Panc1 (cell line): ENCODE measurements at places on chromosomes 6 and 20. TPM values are rescaled to one million over a fixed set of nuclear protein-coding genes. Genes with fewer than 3 reads are reported as not detected.

- peak overlapping the region; percentile 51 for H3K27ac ChIP-seq
- no peaks in the 10 kb centered on the region for H3K27me3 ChIP-seq
- H3K36me3 ChIP-seq, result no peaks in the 10 kb centered on the region
- H3K4me3 ChIP-seq, result no peak overlapping the region
- H3K4me1 ChIP-seq, result peaks cover 22% of the 10 kb centered on the region
Measured at GRCh38 chr6:44010411-44011349, 116.6 kb downstream of the MRPL14 start.

DNA sequence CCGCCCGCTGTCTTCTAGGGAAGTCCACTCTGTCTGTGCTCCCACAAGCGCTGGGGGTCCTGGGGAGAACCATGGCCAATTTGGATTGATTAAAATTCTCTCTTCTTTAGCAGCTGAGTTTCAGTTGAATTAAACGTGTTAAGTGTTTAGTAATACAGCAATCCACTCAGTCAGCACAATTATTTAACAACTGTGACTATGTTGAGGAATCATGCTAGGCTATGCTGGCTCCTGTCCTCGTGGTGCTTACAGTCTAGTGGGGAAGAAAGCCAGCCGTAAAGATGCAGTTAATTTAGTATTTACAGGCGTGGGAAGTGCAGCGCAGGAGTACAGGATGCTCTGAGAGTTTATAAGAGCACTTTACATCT is 88.9 kb upstream of the FOXP4 start:
- no peak for DNase-seq
- H3K27me3 ChIP-seq, result no peaks in the 10 kb centered on the region; the same call in 1 of the 2 replicates
- H3K4me1 ChIP-seq, result no peaks in the 10 kb centered on the region
- H3K4me3 ChIP-seq, result no peak overlapping the region
- H3K36me3 ChIP-seq, result no peaks in the 10 kb centered on the region

DNA sequence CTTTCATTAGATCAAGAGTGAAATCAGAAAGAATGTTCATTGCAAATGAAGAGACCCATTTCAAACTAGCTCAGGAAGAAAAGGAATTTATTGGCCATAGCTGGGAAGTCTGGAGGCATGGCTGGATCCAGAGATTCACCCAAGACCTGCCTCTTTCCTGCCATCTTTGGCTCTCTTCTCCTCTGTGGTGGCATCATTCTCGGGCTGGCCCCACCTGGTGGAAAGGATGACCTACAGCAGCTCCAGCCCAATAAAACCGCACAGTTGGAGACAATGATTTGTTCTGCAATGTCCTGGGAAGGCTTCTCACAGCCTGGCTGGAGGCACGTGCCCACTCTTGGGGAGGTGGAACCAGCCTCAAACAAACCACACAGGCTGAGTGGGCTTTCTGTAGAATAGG is 18.1 kb upstream of the FERMT1 start:
- DNase-seq, result no peak
- no peak overlapping the region for H3K4me3 ChIP-seq
- no peak overlapping the region for H3K27ac ChIP-seq
- no peaks in the 10 kb centered on the region for H3K4me1 ChIP-seq

GRCh38 chr6:92684386-92684785 is 735.0 kb downstream of the EPHA7 start:
- no peaks in the 10 kb centered on the region for H3K4me1 ChIP-seq
- DNase-seq, result no peak
- no peak overlapping the region for H3K27ac ChIP-seq
- no peaks in the 10 kb centered on the region for H3K36me3 ChIP-seq
- no peaks in the 10 kb centered on the region for H3K27me3 ChIP-seq

GRCh38 chr6:2186516-2186915 is 58.9 kb downstream of the GMDS start:
- H3K36me3 ChIP-seq, result no peaks in the 10 kb centered on the region
- no peaks in the 10 kb centered on the region for H3K27me3 ChIP-seq
- H3K27ac ChIP-seq, result no peak overlapping the region
- no peaks in the 10 kb centered on the region for H3K4me1 ChIP-seq
- H3K4me3 ChIP-seq, result no peak overlapping the region
- no peak for DNase-seq

DNA sequence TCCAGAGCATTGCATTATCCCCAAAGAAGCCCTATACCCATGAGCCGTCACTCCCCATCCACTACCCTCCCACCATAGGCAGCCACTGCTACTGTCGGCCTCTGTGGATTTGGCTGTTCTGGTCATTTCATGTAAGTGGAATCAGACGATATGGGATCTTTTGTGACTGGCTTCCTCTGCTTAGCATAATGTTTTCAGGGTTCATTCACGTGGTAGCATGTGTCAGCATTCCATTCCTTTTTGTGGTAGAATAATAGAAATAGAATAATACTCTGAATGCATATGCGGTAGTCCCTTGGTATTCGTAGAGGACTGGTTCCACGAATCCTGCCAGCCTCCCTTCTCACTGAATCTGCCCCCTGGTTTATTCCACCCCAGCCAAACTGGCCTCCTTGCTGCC is 402.6 kb upstream of the SULF2 start:
- H3K4me1 ChIP-seq, result no peaks in the 10 kb centered on the region
- DNase-seq, result no peak
- H3K27ac ChIP-seq, result no peak overlapping the region
- H3K27me3 ChIP-seq, result no peaks in the 10 kb centered on the region
- H3K4me3 ChIP-seq, result no peak overlapping the region
- no peaks in the 10 kb centered on the region for H3K36me3 ChIP-seq

DNA sequence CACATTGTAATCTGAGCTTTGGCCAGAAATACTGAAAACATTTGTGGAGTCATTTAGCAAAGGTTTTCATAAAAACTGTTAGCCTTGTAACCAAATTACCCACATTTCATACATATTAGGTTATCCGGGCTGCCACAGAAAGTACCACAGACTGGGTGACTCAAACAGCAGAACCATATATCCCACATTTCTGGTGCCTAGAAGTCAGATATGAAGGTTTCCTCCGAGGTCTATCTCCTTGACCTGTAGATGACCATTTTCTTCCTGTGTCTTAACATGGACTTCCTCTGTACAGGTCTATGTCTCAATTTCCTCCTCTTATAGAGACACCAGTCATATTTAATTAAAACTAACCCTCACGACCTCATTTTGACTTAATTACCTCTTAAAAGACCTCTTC is 49.5 kb upstream of the SMIM28 start:
- H3K27me3 ChIP-seq, result no peaks in the 10 kb centered on the region
- no peaks in the 10 kb centered on the region for H3K36me3 ChIP-seq
- H3K4me3 ChIP-seq, result no peak overlapping the region
- DNase-seq, result no peak

GRCh38 chr20:63442100-63442493 is 30.4 kb downstream of the KCNQ2 start:
- no peak overlapping the region for H3K4me3 ChIP-seq
- H3K36me3 ChIP-seq, result no peaks in the 10 kb centered on the region
- no peaks in the 10 kb centered on the region for H3K27me3 ChIP-seq
- no peak for DNase-seq

- H3K4me3 ChIP-seq, result no peak overlapping the region
- no peaks in the 10 kb centered on the region for H3K4me1 ChIP-seq
- H3K27ac ChIP-seq, result no peak overlapping the region
Measured at GRCh38 chr6:37607944-37608343, 89.7 kb downstream of the MDGA1 start.

DNA sequence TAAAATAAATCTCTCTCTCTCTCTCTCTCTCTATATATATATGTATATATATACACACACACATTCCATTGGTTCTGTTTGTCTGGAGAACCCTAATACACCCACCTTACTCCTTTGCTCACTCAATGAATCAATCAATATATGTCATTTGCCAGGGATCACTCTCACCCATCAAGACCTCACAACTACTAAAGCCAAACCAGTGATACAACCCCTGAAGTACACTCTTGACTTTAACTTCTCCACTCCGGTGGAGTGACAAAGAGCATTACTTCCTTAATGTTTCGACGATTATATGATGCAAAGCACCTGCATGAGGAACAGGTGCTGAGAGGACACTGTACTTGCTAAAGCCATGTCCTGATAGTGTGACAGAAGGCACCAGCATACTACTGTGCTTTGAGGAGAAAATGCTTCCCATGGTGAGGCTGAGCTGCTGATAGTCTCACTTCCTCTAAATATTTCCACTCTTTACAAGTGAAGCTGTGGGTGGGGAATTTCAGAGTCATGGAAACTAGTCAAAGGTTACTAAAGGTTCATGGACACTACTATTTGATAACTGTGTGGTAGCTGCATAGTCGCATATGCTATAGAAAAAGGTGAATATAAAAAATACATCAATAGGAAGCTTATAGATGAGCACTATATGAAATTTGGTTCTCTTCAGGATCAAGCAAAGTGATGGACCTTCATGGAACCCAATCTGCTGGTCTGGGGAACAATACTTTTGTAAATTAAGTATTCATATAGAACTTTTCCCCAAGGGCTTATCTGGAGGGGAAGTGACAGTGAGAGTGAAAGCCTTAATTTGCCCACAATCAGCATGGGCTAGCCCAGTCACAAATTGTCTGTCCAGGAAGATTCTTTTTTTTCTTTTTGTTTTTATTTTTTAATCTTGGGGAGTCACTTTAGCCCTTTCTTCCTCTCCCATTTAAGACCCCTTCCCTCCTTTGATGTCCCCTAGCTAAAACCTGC is 141.9 kb upstream of the NEDD9 start:
- no peak overlapping the region for H3K27ac ChIP-seq
- DNase-seq, result no peak
- no peaks in the 10 kb centered on the region for H3K4me1 ChIP-seq
- H3K27me3 ChIP-seq, result no peaks in the 10 kb centered on the region
- H3K36me3 ChIP-seq, result no peaks in the 10 kb centered on the region

DNA sequence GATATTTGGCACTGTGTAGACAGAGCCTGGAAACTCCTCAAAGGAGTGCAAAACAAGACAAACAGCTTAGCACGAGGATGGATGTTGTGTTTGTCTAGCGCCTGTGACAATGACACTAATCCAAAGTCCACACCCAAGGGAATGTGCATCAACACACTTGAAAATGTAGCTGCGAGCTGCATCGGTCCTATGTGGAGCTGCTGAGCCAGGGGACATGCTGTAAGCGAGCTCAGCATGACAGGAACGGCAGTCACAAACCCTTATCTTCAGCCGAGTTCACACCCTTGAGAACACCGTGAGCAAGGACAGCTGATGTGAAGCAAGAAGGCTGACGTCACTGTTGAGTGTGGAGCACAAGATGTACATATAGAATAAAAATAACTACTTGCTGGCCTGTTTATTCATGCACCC is 684.3 kb downstream of the QKI start:
- no peak overlapping the region for H3K27ac ChIP-seq
- DNase-seq, result no peak
- H3K4me1 ChIP-seq, result no peaks in the 10 kb centered on the region
- no peaks in the 10 kb centered on the region for H3K36me3 ChIP-seq
- no peak overlapping the region for H3K4me3 ChIP-seq
- H3K27me3 ChIP-seq, result no peaks in the 10 kb centered on the region

- peak overlapping the region; percentile 97 for H3K27ac ChIP-seq
- H3K4me3 ChIP-seq, result peak overlapping the region; percentile 80
- H3K4me1 ChIP-seq, result peaks cover 37% of the 10 kb centered on the region
Measured at GRCh38 chr6:106511288-106512047, 117.8 kb downstream of the RTN4IP1 start.

DNA sequence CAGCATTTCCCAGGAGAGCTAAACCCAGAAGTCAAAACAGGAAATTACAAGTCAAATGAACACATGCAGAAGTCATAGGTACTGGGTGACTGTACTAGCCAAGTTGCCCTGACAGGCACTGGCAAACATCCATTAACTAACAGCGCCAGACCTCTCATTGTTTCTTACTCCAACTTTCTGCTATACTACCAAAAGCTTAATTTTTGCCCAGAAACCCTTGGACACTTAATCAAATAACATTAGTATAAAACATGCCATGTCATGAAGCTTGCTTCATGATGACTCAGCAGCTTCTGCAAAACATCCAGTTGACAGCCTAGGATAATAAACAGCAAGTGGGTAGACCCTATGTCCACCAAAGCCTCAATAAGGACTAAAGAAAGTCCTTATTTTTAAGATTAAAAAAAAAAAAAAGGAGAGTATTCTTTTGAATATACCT is 3.5 kb downstream of the NUP153 start:
- H3K4me3 ChIP-seq, result peak overlapping the region; percentile 88
- peaks cover 28% of the 10 kb centered on the region for H3K4me1 ChIP-seq
- DNase-seq, result no peak
- peak overlapping the region; percentile 82 for H3K27ac ChIP-seq

DNA sequence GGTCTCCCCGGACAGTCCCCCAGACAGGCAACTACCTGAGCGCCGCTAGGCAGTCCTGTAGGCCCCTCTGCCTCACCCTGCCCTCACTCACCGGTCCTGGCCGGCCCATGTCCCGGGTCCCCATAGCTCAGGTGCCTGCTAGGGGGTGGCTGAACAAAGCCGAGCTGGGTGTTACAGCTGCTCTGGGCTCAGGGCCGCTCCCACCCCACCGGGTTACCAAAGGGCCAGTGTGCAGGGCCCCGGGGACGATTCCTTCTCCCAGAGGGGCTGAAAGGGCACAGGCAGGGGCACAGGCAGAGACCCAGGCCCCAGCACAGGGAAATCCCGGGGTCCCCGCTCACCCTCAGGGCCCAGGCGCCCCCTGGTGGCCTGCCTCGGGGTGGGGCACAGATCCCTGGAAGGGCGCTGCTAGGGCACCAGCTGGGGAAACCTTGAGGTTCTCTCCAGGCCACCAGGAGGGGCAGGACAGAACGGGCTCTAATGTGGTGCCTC is 118.4 kb downstream of the GRM4 start:
- H3K4me1 ChIP-seq, result peaks cover 3% of the 10 kb centered on the region; the same call in 1 of the 2 replicates
- no peak overlapping the region for H3K4me3 ChIP-seq
- no peak for DNase-seq
- H3K27me3 ChIP-seq, result no peaks in the 10 kb centered on the region
- H3K27ac ChIP-seq, result no peak overlapping the region

DNA sequence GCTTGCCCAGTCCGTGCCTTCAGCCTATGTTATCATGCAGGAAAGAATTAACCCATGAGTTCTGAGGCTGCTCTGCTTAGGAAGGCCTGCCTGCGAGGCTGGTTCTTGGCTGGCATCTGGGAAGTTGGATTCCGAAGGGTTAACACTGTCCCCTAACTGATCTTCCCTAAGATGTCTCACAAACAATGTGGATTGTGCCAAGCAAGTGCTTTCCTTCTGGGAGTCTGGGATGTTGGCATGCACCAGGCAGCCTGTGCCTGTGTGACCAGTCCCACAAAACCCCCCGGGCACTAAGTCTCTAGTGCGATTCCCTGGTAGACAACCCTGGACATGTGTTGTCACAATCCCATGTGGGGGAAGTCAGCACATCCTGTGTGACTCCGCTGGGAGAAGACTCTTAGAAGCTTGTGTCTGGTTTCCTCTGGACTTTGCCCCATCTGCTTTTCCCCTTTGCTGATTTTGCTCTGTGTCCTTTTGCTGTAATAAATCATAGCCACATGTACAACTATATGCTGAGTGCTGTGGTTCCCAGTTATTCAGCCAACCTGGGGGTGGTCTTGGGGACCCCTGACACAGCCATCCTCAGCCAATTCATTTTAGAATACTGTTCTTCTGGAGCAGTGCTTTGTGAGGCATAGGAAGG is 83.8 kb downstream of the SLC22A23 start:
- H3K36me3 ChIP-seq, result no peaks in the 10 kb centered on the region
- no peaks in the 10 kb centered on the region for H3K4me1 ChIP-seq
- H3K27me3 ChIP-seq, result no peaks in the 10 kb centered on the region
- H3K27ac ChIP-seq, result no peak overlapping the region

The DST gene
- 230 TPM for total RNA-seq

The TDP2 gene
- total RNA-seq, result 33.6 TPM

The FAM83C gene
- not detected for total RNA-seq

The QKI gene
- total RNA-seq, result 176 TPM

The SYNDIG1 gene
- not detected for total RNA-seq

The IRAK1BP1 gene
- total RNA-seq, result 2.2 TPM

The KCNS1 gene
- total RNA-seq, result not detected

The BANF2 gene
- total RNA-seq, result not detected
